ENCODE measurements at places on chromosomes 7 and 10. TPM values are rescaled to one million over a fixed set of nuclear protein-coding genes. Genes with fewer than 3 reads are reported as not detected.

- H3K4me3 ChIP-seq, result no peak overlapping the region
- no peaks in the 10 kb centered on the region for H3K27me3 ChIP-seq
- H3K36me3 ChIP-seq, result no peaks in the 10 kb centered on the region
Measured at GRCh38 chr7:41921453-41921981, 218.6 kb upstream of the INHBA start.

- no peak for DNase-seq
- H3K4me1 ChIP-seq, result no peaks in the 10 kb centered on the region
- H3K27me3 ChIP-seq, result no peaks in the 10 kb centered on the region
- no peak overlapping the region for H3K27ac ChIP-seq
- H3K4me3 ChIP-seq, result no peak overlapping the region
Measured at GRCh38 chr10:48993627-48994026, 54.0 kb upstream of the LRRC18 start.

DNA sequence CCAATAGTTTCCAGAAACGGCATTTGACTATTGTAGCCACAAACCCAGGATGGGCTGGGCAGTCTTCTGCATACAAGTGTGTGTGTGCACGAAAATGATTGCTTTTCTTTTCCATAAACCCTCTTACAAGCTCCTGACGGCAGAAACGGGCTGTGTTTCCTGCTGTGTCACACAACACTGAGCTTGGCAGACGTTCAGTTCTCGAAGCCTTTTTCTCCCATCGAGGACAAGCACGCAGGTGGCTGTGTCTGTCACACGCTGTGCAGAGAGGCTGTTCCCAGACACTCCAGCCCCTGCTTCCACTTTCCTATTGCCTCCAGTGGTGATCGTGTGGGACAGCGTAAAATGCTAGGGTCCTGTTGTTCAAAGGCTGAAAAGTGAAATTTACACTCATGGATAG lies 32.1 kb downstream of the RBAK start:
- H3K27ac ChIP-seq, result no peak overlapping the region
- no peaks in the 10 kb centered on the region for H3K4me1 ChIP-seq
- no peak overlapping the region for H3K4me3 ChIP-seq
- H3K36me3 ChIP-seq, result no peaks in the 10 kb centered on the region
- H3K27me3 ChIP-seq, result peaks cover 19% of the 10 kb centered on the region

- peak overlapping the region; percentile 74 for H3K4me3 ChIP-seq
- H3K27me3 ChIP-seq, result no peaks in the 10 kb centered on the region
- no peak for DNase-seq
- peaks cover 91% of the 10 kb centered on the region for H3K4me1 ChIP-seq
Measured at GRCh38 chr7:55526770-55527169, 45.5 kb downstream of the VOPP1 start.

The RASA4B gene
- 11.4 TPM for total RNA-seq

DNA sequence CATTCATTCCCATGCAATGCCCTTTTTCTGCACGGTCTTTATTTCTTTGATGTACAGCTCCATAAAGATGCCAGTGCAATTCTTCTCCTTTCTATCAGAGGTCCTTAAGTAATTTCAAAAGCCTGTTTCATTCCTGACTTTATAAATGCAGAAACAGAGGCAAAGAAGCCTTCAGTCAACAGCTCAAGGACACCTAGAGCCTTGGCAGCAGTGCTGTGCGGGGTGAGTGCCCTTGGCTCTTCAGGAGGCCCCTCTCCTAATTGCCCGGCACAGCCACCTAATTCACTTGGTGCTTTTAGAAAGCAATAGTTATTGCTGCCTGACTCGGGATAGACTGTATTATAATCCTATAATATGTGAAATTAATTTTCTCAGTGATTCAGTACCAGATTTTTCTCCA lies 169.6 kb upstream of the KLF6 start:
- no peak for DNase-seq
- H3K27ac ChIP-seq, result no peak overlapping the region
- no peak overlapping the region for H3K4me3 ChIP-seq
- no peaks in the 10 kb centered on the region for H3K36me3 ChIP-seq
- H3K27me3 ChIP-seq, result no peaks in the 10 kb centered on the region

- no peaks in the 10 kb centered on the region for H3K36me3 ChIP-seq
- no peak overlapping the region for H3K27ac ChIP-seq
- no peak for DNase-seq
- H3K27me3 ChIP-seq, result no peaks in the 10 kb centered on the region
- H3K4me3 ChIP-seq, result no peak overlapping the region
- H3K4me1 ChIP-seq, result no peaks in the 10 kb centered on the region
Measured at GRCh38 chr10:85679061-85679460, 687.5 kb downstream of the GRID1 start.

GRCh38 chr7:134831862-134832261 lies 52.4 kb downstream of the CALD1 start:
- no peaks in the 10 kb centered on the region for H3K36me3 ChIP-seq
- no peak for DNase-seq
- no peak overlapping the region for H3K27ac ChIP-seq
- H3K4me3 ChIP-seq, result no peak overlapping the region

GRCh38 chr10:26430641-26431163 lies 7.4 kb upstream of the APBB1IP start:
- H3K27me3 ChIP-seq, result no peaks in the 10 kb centered on the region
- H3K4me1 ChIP-seq, result peaks cover 19% of the 10 kb centered on the region
- H3K4me3 ChIP-seq, result peak overlapping the region; percentile 74
- no peaks in the 10 kb centered on the region for H3K36me3 ChIP-seq
- H3K27ac ChIP-seq, result peak overlapping the region; percentile 94
- DNase-seq, result no peak

- DNase-seq, result no peak
- H3K36me3 ChIP-seq, result no peaks in the 10 kb centered on the region
Measured at GRCh38 chr10:15719049-15719898, 448 bp downstream of the ITGA8 start.

The CHST3 gene
- not detected for total RNA-seq

- H3K27ac ChIP-seq, result no peak overlapping the region
- H3K4me1 ChIP-seq, result no peaks in the 10 kb centered on the region
- H3K27me3 ChIP-seq, result peaks cover 19% of the 10 kb centered on the region
- no peaks in the 10 kb centered on the region for H3K36me3 ChIP-seq
- no peak for DNase-seq
- H3K4me3 ChIP-seq, result no peak overlapping the region
Measured at GRCh38 chr10:11045995-11046775, 28.5 kb downstream of the CELF2 start.

- peaks cover 4% of the 10 kb centered on the region for H3K27me3 ChIP-seq
- no peak for DNase-seq
- no peak overlapping the region for H3K4me3 ChIP-seq
- H3K4me1 ChIP-seq, result no peaks in the 10 kb centered on the region
- no peaks in the 10 kb centered on the region for H3K36me3 ChIP-seq
- H3K27ac ChIP-seq, result no peak overlapping the region
Measured at GRCh38 chr10:59724098-59724938, 14.7 kb upstream of the SLC16A9 start.

DNA sequence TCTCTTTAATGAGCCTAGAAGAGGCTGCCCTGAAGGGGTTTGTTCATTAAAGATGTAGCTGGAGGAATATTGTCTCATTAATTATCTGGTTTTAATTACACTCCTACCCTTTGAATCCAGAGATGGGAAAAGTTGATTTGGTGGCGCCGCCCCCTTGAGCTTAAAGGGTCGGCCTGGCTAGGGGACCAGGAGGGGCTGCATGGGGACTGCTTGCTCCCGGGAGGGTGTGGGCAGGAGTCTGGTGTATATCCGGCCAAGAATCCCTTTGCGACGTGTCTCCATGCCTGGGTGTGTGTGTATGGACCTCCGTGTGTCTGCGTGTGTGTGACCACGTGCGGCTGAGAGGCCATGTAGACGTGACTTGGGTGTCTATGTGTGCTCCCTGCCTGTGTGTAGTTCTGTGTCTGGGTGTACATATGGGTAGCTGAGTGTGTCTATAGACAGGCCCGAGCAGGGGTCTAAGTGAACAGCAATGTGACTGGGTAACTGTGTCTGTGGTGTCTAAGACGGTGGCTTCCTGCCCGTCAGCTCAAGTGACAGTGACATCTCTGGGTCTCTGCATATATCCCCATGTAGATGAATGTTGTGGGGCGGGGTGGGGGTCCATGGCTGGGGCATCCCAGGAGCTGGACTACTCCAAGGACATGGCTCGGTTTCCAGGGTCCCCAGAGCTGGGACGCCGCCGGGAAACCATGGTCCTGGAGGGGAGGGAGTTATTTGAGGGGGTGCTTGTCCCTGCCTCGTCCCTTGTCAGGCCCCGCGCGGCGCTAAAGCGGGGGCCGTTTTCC lies 10.7 kb downstream of the LBX1 start:
- no peak overlapping the region for H3K4me3 ChIP-seq
- peaks cover 41% of the 10 kb centered on the region for H3K4me1 ChIP-seq
- no peaks in the 10 kb centered on the region for H3K36me3 ChIP-seq
- no peak for DNase-seq

GRCh38 chr7:142832417-142832816 lies 22.5 kb upstream of the EPHB6 start:
- DNase-seq, result no peak
- H3K27me3 ChIP-seq, result no peaks in the 10 kb centered on the region
- no peaks in the 10 kb centered on the region for H3K36me3 ChIP-seq
- H3K27ac ChIP-seq, result no peak overlapping the region
- peaks cover 20% of the 10 kb centered on the region for H3K4me1 ChIP-seq

The SAMD9L gene
- total RNA-seq, result 34.1 TPM

The FXYD4 gene
- not detected for total RNA-seq
